IMR-90 (cell line): ENCODE measurements at places on chromosomes 2 and 18. TPM values are rescaled to one million over a fixed set of nuclear protein-coding genes. Genes with fewer than 3 reads are reported as not detected.

DNA sequence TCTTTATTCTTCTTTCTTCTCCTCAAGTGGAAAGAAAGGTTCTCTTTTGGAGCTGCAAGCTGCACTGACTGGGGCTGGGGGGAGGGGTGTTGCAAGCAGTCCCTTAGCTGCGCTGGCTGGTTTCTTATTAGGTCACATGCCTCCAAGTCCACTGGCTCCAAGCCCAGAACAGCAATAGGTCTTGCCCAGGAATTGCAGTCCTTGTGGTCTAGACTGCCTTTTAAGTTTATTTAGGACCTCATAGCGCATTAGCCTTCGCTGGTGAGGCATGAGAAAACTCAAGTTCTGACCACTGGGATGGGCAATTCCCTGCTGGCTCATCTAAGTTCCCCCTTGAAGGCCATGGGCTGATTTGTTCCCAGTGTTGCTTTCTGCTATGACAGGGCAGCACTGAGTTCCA lies 138.6 kb upstream of the SCN7A start:
- H3K27me3 ChIP-seq = no peaks in the 10 kb centered on the region
- H3K4me1 ChIP-seq = no peaks in the 10 kb centered on the region
- DNase-seq = peak; percentile 98
- H3K36me3 ChIP-seq = no peaks in the 10 kb centered on the region
- no peak overlapping the region for H3K4me3 ChIP-seq

- H3K36me3 ChIP-seq = no peaks in the 10 kb centered on the region
- no peak overlapping the region for H3K4me3 ChIP-seq
- no peak for DNase-seq
- H3K27ac ChIP-seq = no peak overlapping the region
These were observed 188.1 kb upstream of the NRXN1 start for GRCh38 chr2:51220080-51220479.

DNA sequence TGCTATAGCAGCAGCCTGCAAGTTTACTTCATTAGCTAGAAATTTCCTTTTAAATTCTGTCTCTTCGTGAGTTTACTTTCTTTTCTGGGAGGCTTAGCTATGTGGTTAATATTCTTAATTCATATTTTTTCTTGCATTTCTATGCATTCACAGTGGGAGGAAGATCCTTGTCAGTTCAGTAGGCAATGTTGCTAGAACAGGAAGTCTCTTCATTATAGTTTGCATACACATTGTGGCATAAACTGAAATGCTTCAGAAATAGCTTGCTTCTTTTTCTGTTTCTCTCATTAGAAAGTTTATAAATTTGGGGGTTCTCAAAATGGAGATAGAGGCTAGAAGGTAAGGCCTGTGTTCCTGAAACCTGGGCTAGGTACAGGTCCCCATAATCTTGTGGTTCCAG lies 8.1 kb upstream of the ARHGAP15 start:
- H3K4me3 ChIP-seq = no peak overlapping the region
- H3K27me3 ChIP-seq = peaks cover 4% of the 10 kb centered on the region
- DNase-seq = no peak
- H3K27ac ChIP-seq = no peak overlapping the region

- no peak overlapping the region for H3K27ac ChIP-seq
- no peaks in the 10 kb centered on the region; the same call in 1 of the 2 replicates for H3K27me3 ChIP-seq
- no peaks in the 10 kb centered on the region for H3K36me3 ChIP-seq
- no peaks in the 10 kb centered on the region for H3K4me1 ChIP-seq
- no peak overlapping the region for H3K4me3 ChIP-seq
- no peak for DNase-seq
These were observed 109.9 kb upstream of the CAB39 start for GRCh38 chr2:230602562-230603230.

IL1RN gene
- not detected in 2 replicates for total RNA-seq
